Thoracic aorta (tissue), 2 donors: ENCODE measurements at places on chromosomes 5 and 9. TPM values are rescaled to one million over a fixed set of nuclear protein-coding genes. Genes with fewer than 3 reads are reported as not detected.
A peak's percentile ranks its signal among the peaks of the same experiment; 100 is the strongest.

PRXL2C gene
- total RNA-seq, result 26.1 TPM

FBXO38 gene
- 121 TPM for total RNA-seq

ZNF658 gene
- 4.0 TPM for total RNA-seq

GABBR2 gene
- total RNA-seq, result not detected

MYMK gene
- total RNA-seq, result not detected

PCDHGA1 gene
- total RNA-seq, result 0.41 TPM

DBH gene
- total RNA-seq, result not detected

- no peaks in the 10 kb centered on the region for H3K27me3 ChIP-seq
- H3K4me1 ChIP-seq, result no peaks in the 10 kb centered on the region
- H3K27ac ChIP-seq, result no peak overlapping the region
- DNase-seq, result no peak
Measured at GRCh38 chr9:138076650-138077009, 199.0 kb downstream of the CACNA1B start.

DNA sequence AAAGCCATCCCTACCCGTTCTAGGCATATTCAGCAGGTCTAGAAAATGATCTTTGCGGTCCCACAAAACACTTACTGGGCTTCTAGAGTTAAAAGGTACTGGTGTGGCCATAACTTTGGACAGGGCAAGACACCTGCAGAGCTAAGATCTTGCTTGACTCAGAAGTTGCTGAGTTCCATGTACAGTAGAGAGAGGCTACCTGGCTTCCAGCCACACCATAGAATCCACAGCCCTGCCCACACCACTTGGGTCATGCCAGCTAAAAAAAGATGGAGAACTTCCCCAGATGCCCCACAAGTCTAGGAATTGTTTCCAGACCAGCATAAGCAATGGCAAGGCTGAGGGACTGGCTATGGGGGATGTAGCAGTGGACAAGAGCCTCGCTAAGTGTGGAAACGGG is 52.1 kb downstream of the ABCA1 start:
- H3K27ac ChIP-seq, result no peak overlapping the region
- no peak overlapping the region for H3K4me3 ChIP-seq
- H3K27me3 ChIP-seq, result no peaks in the 10 kb centered on the region
- H3K4me1 ChIP-seq, result peaks cover 15% of the 10 kb centered on the region
- H3K36me3 ChIP-seq, result no peaks in the 10 kb centered on the region

DNA sequence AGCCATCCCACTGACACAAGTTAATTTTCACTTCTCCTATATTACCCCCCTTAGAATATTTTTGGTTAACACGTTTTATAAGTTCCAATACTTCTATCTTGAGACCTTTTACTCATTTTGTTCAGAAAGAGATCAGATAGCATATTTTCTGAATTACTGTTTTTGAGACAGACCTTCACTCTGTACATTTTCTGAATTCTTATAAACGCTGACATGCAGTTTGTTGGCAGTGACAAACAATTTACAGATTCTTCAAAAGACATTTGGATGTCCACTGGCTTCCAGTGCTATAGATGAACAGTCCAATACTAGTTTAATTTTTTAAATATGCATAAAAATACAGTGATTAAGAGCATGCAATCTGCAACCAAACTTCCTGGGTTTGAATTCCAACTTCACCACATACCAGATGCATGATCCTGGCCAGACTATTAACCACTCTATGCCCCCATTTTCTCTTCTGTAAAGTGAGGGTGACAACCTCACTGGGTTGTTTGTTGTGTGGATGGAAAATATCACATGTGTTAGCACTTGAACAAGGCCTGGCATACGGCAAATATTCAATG is 142.1 kb downstream of the AGTPBP1 start:
- H3K4me1 ChIP-seq, result no peaks in the 10 kb centered on the region
- no peaks in the 10 kb centered on the region for H3K36me3 ChIP-seq
- no peak for DNase-seq
- H3K4me3 ChIP-seq, result no peak overlapping the region

GRCh38 chr5:54463713-54464112 is 8.2 kb downstream of the HSPB3 start:
- no peak overlapping the region for H3K4me3 ChIP-seq
- no peak overlapping the region for H3K27ac ChIP-seq
- no peaks in the 10 kb centered on the region for H3K4me1 ChIP-seq
- DNase-seq, result no peak

DNA sequence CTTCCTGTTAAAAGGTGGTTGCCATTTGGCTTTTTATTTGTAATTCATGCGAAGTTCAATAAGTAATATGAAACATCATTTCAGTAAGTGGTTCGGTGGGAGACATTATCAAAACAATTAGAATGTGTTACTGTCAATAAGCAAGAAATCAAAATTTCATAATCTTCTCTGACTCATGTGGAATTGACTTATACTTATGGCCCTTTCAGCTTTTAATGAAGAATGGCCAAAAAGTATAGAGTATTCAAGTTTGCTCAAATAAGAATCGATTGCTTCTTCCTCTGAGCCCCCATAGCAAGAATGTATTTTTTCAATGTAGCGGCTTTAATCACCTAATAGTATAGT is 174.5 kb downstream of the AOPEP start:
- peak overlapping the region; percentile 81 for H3K27ac ChIP-seq
- DNase-seq, result no peak
- no peaks in the 10 kb centered on the region for H3K27me3 ChIP-seq
- H3K4me3 ChIP-seq, result peak overlapping the region; percentile 47

DNA sequence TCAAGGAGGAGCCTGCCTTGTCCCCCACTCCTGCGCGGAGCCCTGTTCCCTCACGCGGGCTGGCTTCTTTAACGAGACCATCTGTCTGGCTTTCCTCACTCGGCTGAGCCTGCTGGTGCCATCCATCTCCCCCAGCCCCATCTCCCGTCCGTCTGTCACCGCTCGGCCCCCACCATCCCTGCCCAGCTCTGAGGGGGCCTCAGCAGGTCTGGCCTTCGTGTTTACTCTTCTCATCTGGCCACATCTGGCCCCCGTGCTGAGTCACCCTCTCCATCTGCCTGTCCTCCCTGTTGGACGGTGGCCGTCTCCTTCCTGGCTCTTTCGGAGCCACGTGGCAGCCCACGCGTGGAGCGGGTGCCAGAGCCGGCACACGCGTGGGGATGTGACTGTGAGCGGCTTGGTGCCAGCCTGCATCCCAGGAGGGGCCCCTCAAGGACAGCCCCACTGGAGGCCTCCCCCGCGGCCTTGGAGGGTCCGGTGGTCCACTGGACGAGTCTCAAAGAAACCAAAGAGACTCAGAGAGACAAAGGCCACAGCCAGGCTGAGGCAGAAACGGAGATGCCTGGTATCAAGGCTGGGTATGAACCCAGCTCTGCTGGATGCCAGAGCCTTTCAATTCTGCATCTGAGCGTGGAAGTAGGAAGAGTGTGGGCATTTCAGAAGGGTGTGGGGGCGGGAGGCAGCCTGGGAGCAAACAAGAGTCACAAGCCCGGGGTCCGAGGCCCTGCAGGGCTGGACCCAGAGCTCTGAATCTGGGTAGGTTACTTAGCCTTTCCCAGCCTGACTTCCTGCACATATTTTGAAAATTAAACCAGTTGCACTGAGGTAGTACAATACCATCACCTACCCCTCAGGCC is 76.7 kb upstream of the UNC5A start:
- H3K27me3 ChIP-seq, result no peaks in the 10 kb centered on the region
- H3K36me3 ChIP-seq, result no peaks in the 10 kb centered on the region
- H3K27ac ChIP-seq, result no peak overlapping the region
- no peak for DNase-seq

DNA sequence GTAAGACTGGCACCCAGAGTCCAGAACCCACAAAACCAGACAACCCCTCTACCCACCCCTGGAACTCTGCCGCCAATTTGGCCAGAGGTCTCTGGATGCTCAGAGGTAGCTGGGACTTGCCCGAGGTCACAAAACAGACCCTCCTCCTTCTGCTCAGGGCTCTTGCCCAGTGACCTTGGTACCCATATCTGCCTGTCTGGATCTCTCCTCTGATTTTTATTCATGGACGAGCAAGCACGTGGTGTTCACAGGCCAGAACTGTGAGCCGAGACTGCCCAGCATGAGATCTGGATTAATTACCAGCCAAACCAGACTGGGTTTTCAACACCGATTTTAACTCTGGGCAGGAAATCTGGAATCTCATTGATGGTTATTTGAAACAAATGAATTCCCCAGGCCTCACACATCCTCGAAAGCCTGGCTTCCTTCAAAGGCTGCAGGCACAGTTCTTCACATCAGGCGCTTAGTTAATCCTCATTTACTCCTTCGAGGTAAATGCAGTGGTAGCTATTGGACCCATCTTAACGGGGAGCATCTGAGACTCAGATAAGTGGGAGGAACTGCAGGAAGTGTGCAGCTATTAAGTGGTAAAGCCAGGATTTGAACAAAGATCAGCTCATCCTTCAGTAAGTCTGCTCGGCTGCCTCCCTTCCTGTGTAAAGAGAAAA is 21.4 kb downstream of the COL27A1 start:
- no peaks in the 10 kb centered on the region for H3K36me3 ChIP-seq
- peaks cover 100% of the 10 kb centered on the region for H3K4me1 ChIP-seq
- DNase-seq, result no peak
- no peak overlapping the region for H3K4me3 ChIP-seq

GRCh38 chr9:105483618-105484017 is 35.8 kb downstream of the FSD1L start:
- no peaks in the 10 kb centered on the region for H3K36me3 ChIP-seq
- DNase-seq, result no peak
- no peak overlapping the region for H3K27ac ChIP-seq
- H3K27me3 ChIP-seq, result no peaks in the 10 kb centered on the region

GRCh38 chr5:62450259-62450658 is 37.7 kb downstream of the IPO11 start:
- no peaks in the 10 kb centered on the region for H3K27me3 ChIP-seq
- H3K36me3 ChIP-seq, result peaks cover 8% of the 10 kb centered on the region
- H3K27ac ChIP-seq, result no peak overlapping the region
- DNase-seq, result no peak
- H3K4me1 ChIP-seq, result no peaks in the 10 kb centered on the region

DNA sequence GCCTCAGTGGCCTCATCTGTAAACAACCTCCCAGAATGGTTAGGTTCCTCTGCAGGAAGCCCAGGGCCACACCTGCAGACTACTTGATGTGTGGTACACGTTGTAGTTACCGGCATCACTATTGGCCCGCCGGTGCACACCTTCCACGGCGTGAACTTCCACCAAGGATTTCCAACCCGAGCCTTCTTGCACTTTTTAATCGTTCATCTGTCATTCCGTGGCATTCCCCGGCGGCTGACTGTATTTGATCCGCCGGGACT is 5.3 kb upstream of the TRIM41 start:
- H3K27me3 ChIP-seq, result no peaks in the 10 kb centered on the region
- peaks cover 9% of the 10 kb centered on the region for H3K4me1 ChIP-seq
- peak overlapping the region; percentile 49 for H3K27ac ChIP-seq
- H3K4me3 ChIP-seq, result peak overlapping the region; percentile 66

- no peaks in the 10 kb centered on the region for H3K27me3 ChIP-seq
- no peaks in the 10 kb centered on the region for H3K36me3 ChIP-seq
- no peaks in the 10 kb centered on the region for H3K4me1 ChIP-seq
- no peak overlapping the region for H3K27ac ChIP-seq
- no peak overlapping the region for H3K4me3 ChIP-seq
- DNase-seq, result no peak
Measured at GRCh38 chr5:157578079-157578780, 2.7 kb upstream of the ADAM19 start.

DNA sequence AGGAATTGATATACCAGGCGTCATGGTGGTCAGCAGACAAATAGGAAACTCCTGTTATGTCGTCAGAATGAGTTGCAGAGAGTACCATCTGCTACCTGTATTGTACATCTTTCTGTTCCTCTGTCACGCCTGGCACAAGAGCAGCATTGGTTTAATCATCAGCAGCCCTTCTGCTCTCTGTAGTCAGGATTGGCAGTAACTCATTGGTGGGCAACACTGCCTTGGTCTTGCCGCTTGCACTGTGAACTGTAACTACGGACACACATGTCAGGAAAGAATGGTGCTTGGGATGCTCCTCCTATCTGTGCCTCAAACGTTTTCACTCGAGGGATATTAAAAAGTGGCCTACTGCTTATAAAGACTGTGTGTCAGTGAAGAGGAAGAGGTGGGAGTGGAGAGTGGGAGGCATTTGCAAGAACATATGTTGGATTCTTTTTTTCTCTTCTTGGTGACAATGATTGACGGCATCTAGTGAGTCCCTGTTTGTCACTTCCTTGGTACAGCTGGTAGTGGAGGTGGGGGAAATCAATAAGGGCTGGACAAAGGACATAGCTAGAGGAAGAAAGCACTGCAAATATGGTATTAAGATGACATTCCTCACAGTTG is 76.6 kb downstream of the F2RL2 start:
- no peak overlapping the region for H3K4me3 ChIP-seq
- no peak for DNase-seq
- no peaks in the 10 kb centered on the region for H3K36me3 ChIP-seq

- H3K4me1 ChIP-seq, result no peaks in the 10 kb centered on the region
- no peak for DNase-seq
- H3K4me3 ChIP-seq, result no peak overlapping the region
- no peaks in the 10 kb centered on the region for H3K27me3 ChIP-seq
- H3K36me3 ChIP-seq, result no peaks in the 10 kb centered on the region
- H3K27ac ChIP-seq, result no peak overlapping the region
Measured at GRCh38 chr9:72772661-72773060, 180.2 kb downstream of the ALDH1A1 start.

DNA sequence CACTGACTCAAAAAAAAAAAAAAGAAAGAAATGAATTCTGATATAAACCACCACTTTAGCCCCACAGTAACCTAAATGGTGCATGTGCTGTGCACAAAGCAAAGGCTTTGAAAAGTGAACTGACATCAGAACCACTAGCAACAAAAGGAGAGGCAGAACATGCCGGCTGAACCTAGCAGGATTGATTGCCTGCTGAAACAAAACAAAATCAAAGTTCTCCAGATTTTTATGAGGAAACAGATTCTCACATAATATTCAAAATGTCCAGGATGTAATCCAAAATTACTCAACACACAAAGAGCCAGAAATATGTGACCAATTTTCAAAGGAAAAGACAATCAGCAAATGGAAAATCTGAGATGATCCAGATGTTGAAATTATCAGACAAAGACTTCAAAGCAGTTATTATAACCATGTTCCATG is 37.9 kb downstream of the UBTD2 start:
- H3K4me1 ChIP-seq, result no peaks in the 10 kb centered on the region
- H3K36me3 ChIP-seq, result no peaks in the 10 kb centered on the region
- H3K4me3 ChIP-seq, result no peak overlapping the region
- H3K27ac ChIP-seq, result no peak overlapping the region

DNA sequence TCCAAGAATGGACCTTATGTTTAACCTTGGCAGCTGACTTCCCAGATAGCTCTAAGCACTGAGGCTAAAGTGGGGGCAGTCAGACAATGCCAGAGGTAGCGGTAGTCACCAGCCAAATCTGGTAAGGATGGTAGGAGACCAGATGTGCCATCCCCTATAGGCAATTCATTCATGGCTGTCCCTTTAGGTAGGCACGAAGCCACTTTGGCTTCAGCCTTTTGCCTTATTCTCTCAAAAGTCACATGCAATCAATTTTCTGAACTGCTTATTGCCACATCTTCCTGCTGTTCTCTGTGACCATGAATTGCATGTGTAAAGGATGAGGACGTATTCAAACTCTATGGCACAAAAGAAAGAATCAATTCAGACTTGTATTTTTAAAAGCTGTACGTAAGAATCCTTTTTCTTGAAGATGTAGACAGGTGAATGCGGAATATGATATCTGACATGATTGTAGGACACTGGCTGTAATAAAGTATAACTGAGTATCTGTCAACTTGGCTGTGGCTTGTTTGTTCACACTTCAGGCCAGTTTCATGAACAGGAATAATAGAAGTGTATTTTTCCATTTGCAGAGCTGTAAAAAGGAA is 611.7 kb downstream of the NR2F1-AS1 start:
- H3K4me3 ChIP-seq, result no peak overlapping the region
- no peaks in the 10 kb centered on the region for H3K27me3 ChIP-seq
- no peak for DNase-seq
- no peaks in the 10 kb centered on the region for H3K4me1 ChIP-seq
- H3K27ac ChIP-seq, result no peak overlapping the region

- peaks cover 20% of the 10 kb centered on the region for H3K4me1 ChIP-seq
- no peaks in the 10 kb centered on the region for H3K27me3 ChIP-seq
- no peak overlapping the region for H3K4me3 ChIP-seq
- no peaks in the 10 kb centered on the region for H3K36me3 ChIP-seq
Measured at GRCh38 chr9:5621327-5621726, 7.6 kb upstream of the RIC1 start.
